ELR (cell line): ENCODE measurements at places on chromosomes 6 and 20.
A peak's percentile ranks its signal among the peaks of the same experiment; 100 is the strongest.

DNA sequence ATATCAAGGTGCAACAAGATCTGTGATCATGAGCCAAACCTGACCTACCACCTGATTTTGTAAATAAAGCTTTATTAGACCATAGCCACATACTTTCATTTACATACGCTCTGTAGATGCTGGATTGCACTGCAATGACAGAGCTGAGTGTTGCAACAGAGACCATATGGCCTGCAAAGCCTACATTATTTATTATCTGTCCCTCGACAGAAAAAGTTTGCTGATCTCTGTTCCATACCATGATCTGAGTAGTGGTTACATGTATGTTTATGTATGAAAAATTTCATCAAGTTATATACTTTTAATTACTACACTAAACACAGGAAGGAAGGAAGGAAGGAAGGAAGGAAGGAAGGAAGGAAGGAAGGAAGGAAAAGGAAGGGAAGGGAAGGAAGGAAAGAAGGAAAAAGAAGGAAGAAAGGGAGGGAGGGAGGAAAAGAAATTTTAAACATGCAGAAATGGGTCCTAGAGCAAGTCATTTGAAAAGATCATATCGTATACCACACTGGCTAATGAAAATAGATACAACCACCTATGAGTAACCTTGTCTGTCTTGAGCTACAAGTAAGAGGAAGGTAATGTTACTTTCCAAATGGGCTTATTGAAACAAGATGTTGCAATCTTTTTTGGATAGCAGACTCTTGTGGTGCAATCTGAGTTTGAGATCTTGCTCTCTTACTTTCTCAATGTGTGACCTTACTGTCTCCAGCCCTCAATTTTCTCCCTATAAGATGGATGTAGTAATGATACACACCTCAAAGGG is 441.0 kb downstream of the KIF16B start:
- DNase-seq: no peak

DNA sequence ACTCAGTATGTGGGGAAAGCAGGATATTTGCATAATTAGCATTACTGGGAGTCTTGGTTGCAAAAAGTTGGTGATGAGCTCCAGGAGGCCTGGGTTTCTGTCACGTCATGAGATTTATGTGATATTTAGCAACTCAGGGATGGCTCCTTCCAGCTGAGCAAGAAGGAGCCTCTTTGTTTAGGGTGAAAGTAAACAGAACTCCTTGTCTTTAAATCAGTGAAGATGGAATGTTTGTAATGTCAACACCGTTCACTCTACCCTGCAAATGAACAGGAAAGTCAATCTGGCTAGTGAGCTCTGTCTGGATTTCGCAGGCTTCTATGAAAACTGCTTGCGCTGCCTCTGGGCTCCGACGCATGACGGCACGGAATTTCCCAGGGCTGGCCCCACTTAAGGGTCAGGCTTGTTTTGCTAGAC is 86.9 kb downstream of the PXDC1 start:
- no peak for DNase-seq

DNA sequence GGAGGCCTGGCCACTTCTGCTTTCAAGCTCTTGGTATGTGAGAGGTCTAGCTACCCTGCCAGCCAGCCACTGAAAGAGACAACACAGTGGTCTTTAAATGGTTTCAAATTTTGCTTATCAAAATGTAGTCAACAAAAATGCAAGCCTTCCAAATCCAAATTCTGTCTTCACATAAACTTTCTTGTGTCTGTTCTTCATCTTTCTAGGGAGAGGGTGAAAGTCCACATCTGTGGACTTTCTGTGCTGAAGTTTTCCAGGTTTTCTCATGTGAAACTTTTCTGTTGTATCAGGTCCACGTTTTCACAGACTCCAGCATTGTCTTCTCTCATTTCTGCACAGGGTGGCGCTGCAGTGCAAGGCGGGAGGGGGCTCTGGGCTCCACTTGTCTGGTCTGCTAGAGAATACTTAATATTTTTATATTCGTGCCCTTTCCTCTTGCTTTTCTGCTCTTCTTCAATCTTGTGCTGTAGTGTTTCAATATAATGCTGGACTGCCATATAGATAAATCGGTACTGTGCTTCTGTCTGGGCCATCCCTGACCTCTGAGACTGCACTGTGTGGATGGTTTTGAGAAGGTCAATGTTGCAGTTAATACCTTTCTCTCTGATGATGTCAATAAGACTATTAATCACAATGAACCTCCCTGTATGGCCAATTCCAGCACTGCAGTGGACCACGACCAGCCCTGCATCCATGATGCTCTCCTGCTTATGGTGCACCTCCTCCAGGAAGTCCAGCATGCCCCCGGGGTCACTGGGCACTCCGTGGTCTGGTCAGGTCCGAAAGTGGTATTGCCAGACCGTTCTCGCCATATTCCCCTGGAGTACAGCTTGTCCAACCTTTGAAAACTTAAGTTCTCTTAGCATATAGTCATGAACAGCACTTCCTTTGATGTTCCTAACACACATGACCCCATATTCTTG is 161.6 kb upstream of the TNFAIP3 start:
- peak; percentile 67 for DNase-seq

- DNase-seq: no peak
These were observed 46.4 kb downstream of the PTPRA start for GRCh38 chr20:2919518-2920245.

- DNase-seq: peak; percentile 5
These were observed 11.1 kb upstream of the HLA-DQB2 start for GRCh38 chr6:32774426-32774825.

DNA sequence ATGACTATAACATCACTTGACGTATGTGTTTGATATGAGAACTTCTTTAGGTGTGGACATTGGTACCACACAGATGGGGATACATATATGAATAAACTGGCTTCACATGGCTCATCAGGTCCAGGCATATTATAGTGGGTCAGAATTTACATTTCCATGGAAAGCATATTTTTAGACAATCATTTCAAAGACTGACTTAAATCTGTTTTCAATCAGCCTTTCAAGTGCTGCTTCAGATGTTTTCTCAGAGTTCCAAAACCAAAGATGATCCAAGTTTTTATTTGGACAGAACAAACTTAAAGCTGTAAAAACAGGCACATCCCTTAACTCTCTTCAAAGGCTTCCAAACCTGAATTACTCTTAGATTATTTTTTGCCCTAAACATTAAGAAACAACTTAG is 88.1 kb downstream of the PRSS35 start:
- DNase-seq: no peak

GRCh38 chr6:131646249-131646670 is 9.2 kb downstream of the ENPP3 start:
- DNase-seq: no peak

GRCh38 chr6:142374091-142374770 is 72.4 kb downstream of the ADGRG6 start:
- no peak for DNase-seq

DNA sequence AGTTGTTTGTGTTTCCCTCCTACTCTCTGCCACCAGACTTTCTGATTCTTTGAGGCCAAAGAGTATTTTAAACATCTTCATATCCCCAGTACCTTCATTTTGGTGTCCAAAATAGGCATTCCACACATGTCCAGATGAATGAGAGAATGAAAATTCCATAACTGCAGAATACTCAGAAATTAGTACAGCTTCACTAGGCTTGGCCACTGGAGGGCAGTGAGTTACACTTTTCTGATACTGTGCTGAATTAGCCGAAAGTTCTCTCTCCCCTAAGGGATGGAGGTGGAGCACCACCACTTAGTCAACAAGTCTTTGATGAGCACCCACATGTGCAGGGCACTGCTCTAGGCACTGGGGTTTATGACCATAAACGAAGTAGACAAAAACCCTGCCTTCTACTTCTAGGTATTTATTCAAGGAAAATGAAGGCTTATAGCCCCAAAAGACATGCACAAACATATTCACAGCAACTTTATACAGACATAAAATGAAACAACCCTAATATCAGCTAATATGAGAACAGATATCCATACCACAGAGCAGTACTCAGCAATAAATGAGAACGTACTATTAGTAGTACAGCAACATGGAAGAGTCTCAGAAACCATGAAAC is 46.1 kb upstream of the TMEM217 start:
- DNase-seq: peak; percentile 66

GRCh38 chr6:107185391-107185970 is 70.2 kb upstream of the BEND3 start:
- peak; percentile 3 for DNase-seq

DNA sequence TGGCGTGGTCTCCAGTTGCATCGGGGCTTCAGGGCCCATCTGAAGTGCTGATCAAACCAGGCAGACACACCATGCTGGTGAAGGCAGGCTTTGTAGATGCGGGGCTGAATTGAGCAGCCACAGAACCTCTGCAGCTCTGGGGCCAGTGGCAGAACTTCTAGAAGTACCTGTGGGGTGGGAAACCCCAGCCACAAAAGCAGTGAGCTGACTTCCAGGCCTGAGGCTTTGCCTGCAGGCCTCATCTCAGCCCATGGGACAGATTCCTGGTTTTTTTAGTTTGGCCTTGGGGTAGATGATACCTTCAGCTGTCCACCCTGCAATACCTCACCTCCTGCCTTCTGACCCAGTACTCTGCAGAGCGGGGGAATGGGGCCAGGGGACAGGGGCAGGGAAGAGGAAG is 14.1 kb downstream of the C20orf173 start:
- no peak for DNase-seq

- DNase-seq: no peak
These were observed 13.1 kb downstream of the DNPH1 start for GRCh38 chr6:43216200-43216599.
